Left colon (tissue), 2 donors: ENCODE measurements at places on chromosomes 1 and 21. TPM values are rescaled to one million over a fixed set of nuclear protein-coding genes. Genes with fewer than 3 reads are reported as not detected.

The ADORA1 gene
- 0.37 TPM for total RNA-seq

- no peak for DNase-seq
These were observed 221.1 kb downstream of the KCNJ6 start for GRCh38 chr21:37695111-37695510.

DNA sequence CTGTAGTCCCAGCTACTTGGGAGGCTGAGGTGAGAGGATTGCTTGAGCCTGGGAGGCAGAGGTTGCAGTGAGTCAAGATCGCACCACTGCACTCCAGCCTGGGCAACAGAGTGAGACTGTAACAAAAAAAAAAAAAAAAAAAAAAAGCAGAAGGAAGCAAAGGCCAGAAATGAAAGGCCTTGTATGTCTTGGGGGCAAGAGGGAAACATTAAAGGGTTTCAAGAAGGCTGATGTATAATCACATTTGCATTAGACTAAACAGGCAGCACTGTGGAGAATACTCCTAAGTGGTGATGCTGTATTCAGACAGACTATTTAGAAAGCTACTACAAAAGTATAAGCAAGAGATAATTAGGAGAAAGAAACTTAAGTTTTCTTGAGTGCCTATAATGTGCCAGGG lies 10.4 kb downstream of the ANP32E start:
- no peak for DNase-seq

GRCh38 chr1:56709269-56709880 lies 64.3 kb downstream of the PRKAA2 start:
- no peak for DNase-seq

DNA sequence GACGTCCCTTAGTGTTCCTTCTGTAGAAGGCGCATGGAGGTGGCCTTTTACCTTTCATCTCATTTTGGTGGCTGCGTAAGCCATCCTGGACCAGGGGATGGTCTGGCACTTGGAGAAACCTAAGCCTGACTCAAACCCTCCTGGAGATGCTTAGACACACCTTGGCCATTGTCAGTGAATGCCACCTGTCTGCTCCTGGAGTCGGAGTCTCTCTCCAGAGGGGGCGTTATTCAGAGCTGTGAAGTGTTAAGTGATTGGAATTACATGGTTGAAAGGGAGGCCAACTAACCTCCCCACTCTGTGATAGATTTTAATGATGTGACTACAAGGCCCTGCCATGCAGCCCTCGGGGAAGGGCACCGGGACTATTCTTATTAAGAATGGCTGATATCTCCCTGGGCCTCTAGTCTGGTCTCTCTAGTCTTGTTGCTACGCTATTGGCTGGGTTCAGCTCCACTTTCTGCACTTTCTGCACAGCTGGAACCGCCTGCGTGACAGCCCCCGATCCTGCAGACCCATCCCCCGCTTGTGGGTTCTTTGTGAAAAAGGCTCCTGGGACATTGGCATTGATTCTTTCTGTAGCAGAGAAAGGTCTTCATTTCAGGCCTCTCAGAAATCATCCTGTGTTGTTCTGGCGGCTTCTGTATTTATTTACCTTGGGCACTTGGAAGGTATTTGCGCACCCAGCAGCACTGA lies 4.2 kb downstream of the RASSF5 start:
- DNase-seq, result no peak

GRCh38 chr1:21278860-21279845 lies 11.1 kb downstream of the ECE1 start:
- DNase-seq, result no peak

DNA sequence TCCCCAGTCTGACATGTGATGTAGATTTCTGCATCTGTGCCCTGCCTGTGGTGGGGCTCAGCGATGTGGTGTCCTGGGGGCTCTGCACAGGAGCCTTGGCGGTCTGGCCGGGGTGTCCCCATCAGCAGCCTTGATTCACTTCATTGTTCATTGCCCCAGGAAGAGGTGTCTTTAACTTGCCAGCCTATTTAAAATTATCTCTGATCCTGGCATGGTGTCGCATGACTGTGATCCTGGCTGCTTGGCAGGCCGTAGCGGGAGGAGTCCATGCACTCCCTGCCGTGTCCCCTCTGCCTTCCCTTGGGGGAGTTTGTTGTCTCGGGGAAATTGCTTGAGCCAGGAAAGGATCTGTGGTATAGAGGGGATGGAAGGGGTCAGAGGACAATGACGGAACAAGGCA lies 59.9 kb downstream of the TRIM11 start:
- DNase-seq, result no peak

DNA sequence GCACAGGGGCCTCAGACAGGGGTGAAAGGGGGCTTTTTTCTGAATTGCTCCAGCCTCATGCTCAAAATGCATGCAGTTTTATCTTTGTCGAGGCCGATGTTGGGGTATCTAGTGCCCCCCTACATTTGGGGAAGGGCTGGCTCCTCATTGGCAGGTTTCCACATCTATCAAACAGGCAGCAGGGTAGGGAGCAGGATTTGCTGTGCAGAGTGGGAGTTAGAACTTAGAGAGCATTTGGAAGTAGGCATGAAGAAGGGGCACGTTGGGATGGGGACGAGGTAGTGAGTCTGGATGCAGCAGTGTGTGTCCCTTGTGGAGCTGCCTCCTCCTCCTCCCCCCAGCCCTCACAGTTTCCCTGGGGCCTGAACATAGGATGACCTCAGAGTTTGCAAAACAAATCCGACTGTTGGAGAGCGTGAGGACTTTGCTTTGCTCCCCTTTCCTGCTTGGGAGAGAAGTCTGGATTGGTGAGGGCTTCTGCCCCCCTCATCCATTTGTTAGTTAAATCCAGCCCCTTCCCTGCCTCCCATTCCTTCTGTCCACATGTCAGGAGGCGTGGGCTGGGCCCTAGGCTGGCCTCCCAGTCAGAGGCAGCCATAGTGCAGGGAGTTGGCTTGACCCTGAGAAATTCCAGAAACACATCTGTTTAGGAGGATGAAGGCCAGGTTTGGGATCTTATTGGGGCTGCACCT lies 36.9 kb upstream of the GPR37L1 start:
- DNase-seq, result no peak

GRCh38 chr1:33228935-33229487 lies 27.3 kb upstream of the ZNF362 start:
- DNase-seq, result no peak

DNA sequence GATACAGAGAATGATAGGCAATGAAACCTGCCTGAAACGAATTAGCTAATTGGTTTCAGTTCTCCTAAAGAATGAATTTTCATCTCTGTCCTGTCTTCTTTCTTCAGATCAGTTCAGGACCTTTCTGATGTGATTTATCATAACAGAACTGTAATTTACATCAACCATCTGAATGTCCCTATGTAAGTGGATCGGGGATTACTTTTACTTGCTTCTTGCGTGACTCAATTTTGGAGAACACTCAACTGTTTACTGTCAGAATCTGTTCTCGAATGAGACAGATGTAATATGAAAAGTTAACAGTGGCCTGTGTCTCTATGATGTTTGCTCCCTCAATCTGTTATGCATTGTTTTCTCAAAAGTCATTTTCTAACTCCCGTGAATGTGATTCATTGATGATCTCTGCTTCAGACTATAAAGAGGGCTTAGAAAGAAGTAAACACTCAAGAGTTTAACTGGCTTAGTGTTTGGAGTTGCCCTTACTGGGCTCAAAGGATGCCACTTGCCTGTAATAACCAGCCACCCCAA lies 111.0 kb downstream of the GABPA start:
- no peak for DNase-seq

- DNase-seq, result no peak
These were observed 4.1 kb upstream of the GRIK3 start for GRCh38 chr1:37038227-37039093.

DNA sequence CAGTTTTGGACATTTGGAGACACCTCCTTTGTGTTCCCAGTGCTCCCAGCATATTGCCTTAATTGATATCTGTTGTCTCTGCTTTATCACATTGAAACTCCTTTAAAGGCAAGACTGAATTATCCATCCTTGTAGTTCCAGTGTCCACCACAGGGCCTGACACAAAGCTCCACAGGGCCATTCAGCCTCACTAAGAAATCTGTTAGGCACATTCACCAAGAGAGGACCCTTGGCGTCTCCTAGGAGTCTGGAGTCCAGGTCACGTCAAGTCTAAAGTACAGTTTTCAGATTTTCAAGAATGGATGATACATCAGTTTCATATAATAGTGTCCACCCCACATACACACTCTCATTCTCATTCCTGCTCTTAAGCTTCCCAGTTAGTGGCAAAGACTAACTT lies 4.8 kb downstream of the ACP6 start:
- DNase-seq, result no peak

DNA sequence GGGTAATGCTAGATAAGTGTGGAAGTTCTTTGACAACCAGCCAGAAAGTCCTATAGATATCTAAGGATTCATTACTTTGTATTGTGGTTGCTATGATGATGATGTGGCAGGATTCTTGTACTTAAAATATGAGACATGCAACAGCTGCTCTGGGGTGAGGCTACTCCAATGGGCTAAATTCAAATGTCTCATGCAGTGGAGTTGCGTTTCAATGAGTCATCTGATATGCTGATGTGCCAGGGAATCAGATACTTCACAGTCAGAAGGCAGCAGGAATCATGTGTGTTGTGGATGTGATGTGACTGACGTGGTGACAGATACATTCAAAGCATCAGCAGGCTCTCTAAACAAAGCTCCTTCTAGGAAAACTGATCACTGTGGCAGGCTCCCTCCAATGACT lies 66.5 kb downstream of the TSEN15 start:
- no peak for DNase-seq

The GPX7 gene
- total RNA-seq, result 3.0 TPM

DNA sequence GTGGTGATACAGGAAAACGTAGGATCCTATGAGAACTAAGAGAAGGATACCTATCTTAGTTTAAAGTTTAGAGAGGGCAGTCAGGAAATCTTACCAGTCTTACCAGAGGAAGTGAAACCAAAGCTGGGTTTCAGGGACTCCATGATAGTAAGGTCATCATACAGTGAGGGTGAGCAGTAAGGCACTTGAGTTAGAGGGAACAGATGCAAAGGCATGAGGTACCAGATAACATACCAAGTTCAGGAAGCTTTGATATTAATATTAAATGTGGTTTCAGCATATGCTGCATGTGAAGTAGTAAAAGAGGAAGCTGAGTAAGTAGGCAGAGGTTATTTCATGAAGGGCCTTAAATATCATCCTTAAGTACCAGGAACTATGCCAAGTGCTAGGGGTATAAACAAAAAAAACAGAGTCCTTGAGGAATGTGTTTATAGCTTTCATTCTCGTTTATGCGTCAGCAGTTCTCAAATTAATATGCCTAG lies 16.9 kb downstream of the ATG4C start:
- no peak for DNase-seq

The CFAP410 gene
- 21.4 TPM for total RNA-seq

The DOP1B gene
- total RNA-seq, result 89.7 TPM

The GREM2 gene
- total RNA-seq, result 10.0 TPM

The AMIGO1 gene
- 3.8 TPM for total RNA-seq

The ATP1A2 gene
- 12.1 TPM for total RNA-seq

The RGS4 gene
- total RNA-seq, result 0.12 TPM

DNA sequence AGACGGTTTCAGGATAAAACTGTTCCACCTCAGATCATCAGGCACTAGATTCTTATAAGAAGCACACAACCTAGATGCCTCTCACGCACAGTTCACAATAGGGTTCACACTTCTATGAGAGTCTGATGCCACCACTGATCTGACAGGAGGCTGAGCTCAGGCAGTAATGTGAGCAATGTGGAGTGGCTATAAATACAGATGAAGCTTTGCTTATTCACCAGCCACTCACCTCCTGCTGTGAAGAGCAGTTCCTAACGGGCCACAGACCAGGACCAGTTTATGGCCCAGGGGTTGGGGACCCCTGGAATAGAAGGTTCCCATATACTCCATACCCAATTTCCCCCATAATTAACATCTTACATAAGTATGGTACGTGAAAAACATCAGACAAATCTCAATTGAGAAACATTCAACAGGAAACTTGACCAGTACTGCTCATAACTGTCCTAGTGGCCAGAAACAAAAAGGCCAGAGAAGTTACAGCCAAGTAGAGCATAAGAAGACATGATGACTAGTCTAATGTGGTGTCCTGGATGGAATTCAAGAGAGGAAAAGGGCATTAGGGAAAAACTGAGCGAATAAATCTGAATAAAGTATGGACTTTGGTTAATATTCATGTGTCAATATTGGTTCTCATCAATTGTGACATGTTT lies 24.7 kb upstream of the IGSF5 start:
- no peak for DNase-seq

GRCh38 chr1:19468397-19468956 lies 16.9 kb downstream of the CAPZB start:
- DNase-seq, result peak; percentile 94

- no peak for DNase-seq
These were observed 31.8 kb upstream of the MAGOH start for GRCh38 chr1:53270107-53270506.

The NR5A2 gene
- 53.6 TPM for total RNA-seq

The ATP6V1G3 gene
- total RNA-seq, result not detected

GRCh38 chr1:73026114-73026513 lies 743.8 kb upstream of the NEGR1 start:
- no peak for DNase-seq

The RNF207 gene
- 40.8 TPM for total RNA-seq

The LCE2A gene
- not detected for total RNA-seq
